Stromal cell of bone marrow (primary cell): ENCODE measurements at places on chromosomes 2 and 18.

DNA sequence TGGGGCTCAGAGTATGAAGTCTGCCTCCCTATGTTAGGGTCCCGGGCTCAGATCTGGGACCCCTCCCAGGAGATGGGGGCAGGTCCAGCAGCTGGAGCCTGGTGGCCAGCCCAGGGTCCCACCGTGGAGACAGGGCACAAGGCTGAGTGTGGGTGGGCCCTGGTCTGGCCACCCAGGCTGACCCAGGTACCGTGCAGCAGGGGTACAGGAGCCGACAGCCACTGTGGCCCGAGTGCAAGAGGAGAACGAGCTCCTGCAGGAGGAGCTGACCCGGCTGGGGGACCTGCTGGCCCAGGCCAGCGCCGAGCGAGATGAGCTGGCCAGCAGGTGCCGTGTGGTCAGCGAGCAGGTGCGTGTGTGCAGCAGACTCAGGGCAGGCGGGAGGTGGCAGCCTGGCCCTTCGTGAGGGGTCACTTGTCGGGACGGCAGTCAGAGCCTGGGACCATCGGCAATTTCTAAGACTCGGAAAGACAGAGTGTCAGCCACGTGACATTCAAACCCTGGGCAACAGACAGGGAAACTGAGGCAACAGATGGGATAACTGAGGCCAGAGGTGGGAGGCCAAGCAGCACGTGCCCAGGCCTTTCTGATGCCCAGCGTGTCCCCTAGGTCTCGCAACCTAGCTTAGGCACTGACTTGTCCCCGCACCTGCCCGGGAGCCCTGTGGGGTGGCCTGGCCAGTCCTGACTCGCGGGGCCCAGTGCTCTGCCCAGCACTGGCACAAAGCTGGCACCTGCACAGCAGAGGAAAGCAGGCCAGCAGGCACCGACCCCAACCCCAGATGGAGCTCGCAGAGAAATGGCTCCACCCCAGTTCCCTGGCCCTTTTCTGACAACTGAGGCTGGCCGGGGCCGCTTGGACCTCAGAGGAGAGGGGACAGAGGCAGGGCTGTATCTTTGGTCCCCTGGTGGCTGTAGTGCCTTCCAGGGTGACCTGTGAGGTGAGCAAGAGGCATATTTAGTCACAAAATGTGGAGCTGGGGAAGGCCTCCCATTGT lies 13.9 kb downstream of the CROCC2 start:
- no peak for DNase-seq

- DNase-seq: no peak
These were observed 45.2 kb upstream of the CTIF start for GRCh38 chr18:48493434-48494230.

- DNase-seq: no peak
These were observed 3.7 kb downstream of the ALS2 start for GRCh38 chr2:201777043-201777442.

DNA sequence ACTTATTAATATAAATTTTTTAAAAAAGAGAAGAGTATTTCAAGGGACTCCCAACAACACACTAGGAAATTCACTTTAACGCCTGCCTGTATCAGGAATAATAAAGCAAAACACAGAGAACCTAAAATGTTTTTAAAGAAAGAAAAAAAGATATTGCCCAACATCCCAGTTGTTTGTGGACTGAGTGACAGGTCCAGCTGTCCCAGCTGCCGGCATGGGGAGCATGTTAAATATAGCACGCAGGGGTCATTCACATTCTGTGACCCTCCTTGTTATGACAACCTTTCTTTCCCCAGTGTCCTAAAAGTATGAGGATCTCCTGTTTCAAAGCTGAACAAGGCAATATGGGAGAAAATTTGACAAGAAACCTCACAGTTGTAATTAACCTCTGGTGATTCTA lies 4.4 kb downstream of the KLHL41 start:
- no peak for DNase-seq

DNA sequence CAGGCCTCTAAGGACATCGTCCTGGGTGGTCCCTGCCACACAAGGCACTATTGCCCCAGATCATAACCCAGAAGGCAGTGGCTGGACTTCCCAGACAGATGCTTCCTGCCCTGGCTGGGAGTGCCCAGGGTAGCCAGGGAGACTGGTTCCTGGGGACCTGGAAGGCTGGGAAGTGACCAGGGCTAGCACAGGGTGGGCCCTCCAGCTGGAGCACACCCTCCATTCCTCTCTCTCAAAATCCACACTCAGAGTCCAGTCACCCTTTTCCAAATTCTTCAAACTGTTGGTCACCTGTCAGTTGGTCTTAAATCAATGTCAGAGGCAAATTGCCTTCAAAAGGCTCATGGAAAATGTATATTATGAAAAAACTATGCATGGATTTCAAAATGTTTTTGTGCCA lies 11.6 kb upstream of the TUBB6 start:
- no peak for DNase-seq

GRCh38 chr18:26677957-26678356 lies 129.6 kb upstream of the KCTD1 start:
- no peak for DNase-seq

DNA sequence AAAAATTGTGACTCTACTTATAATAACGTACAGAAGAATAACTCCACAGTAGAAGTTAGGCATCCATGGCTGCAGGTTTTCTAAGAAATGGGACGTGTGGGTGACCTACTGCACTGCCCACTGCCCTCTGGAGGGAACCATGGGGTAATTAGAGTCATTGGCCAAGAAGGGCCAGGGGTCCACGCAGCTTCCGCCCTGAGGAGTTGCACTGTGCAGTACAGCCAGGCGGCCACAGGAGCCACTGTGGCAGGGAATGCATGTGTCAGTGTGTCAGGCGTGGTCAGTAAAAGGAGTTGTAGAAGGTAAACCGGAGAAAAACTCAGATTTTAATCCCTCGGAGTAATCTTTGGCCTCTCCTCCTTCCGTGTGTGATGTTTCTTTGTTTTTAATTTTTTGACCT lies 24.8 kb downstream of the NCK2 start:
- DNase-seq: no peak

GRCh38 chr18:9960258-9960904 lies 46.6 kb downstream of the VAPA start:
- DNase-seq: no peak

DNA sequence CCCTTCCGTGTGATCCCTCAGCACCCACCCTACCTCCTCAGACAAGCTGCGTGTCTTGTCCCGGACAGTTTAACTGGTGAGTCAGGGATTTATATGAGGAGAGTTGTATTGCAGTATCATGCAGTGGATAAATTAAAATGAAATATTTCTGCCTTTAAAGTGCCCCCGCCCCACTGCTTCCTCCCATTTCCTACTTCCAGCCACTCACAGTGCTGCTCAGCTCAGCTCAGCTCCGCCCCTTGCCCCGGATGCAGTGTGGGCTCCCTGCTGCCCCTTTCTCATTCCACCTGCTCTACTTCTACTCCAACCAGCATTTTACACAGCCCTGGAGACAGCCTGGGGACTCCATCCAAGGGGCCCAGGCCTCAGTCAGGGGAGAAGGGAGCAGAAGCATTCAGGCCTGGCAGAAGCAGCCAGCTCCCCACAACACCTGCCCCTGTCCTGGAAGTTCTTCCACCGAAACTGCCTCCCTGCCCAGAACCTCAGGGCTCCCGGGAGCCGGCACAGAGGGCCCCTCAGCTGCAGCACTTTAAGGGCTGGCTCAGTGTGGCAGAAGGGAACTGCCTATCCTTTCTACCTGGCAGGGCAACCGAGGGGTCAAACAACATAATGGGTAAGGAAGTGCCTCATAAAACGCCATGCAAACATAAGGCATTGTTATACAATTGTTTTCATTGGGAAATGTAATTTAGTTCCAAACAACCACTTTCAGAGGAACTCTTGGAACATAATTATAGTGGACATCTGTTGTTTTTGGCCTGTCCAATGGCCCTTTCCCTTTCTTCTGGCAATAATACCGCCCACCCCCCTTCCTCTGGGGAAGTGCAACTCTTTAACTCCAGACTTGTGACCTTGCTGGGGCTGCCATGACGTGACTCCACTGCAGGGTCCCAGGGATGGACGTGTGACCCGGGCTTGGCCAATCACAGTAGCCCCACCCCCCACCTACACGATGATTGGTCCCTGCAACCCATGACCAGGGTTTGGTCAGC lies 102.3 kb downstream of the LIPG start:
- DNase-seq: no peak

DNA sequence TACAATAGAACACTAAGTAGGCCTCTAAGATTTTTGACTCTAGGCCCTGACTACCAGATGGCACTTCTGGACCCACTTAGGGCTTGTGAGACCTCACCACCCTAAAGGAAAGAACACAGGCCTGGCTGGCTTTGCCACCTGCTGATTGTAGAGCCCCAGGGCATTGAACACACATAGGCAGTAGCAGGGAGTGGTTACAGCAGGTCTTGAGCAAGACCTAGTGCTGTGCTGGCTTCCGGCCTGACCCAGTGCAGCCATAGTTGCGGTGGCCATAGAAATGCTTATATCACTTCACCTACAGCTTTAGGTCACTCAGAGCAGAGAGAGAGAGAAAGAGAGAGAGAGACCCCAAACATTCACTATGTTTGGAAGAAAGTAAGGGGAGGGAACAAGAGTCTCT lies 223.2 kb downstream of the LRATD1 start:
- DNase-seq: no peak
